ENCODE measurements at places on chromosomes 11 and 22. TPM values are rescaled to one million over a fixed set of nuclear protein-coding genes. Genes with fewer than 3 reads are reported as not detected.

Gene OR52N4
- total RNA-seq, result not detected

GRCh38 chr11:19938866-19939265 lies 221.4 kb downstream of the DBX1 start:
- no peak for DNase-seq

GRCh38 chr11:77027275-77027674 lies 6.9 kb upstream of the B3GNT6 start:
- no peak for DNase-seq

- DNase-seq, result no peak
These were observed 303.6 kb downstream of the SOX6 start for GRCh38 chr11:16052750-16053149.

- DNase-seq, result no peak
These were observed 162.1 kb downstream of the MN1 start for GRCh38 chr22:27639248-27640086.
